ENCODE measurements at places on chromosomes 2 and 18.

DNA sequence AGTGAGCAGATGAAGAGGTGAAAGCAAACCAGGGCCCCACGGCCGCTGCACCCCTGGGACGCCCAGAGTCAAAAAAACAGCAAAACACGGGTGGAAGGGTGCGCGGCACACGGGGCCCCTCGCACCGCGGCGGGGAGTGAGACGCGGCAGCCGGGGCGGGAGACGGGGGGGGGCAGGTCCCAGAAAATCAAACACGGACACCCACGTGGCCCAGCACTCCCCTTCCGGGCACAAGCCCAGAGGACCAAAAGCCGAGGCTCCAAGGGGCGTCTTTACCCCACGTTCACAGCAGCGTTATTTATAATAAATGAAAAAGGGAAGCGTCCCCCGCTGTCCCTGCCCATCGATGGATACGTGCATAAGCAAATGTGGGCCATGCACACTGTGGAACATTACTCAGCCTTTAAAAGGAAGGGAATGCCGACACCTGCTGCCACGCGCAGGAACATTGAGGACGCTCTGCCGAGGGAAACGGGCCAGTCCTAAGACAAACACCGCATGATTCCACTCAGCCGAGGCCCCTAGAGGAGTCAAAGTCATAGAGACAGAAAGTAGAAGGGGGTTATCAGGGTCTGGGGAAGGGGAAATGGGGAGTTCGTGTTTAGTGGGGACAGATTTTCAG, 677 bp upstream of the COPS9 start:
- no peaks in the 10 kb centered on the region for H3K4me1 ChIP-seq
- H3K27ac ChIP-seq: peak overlapping the region; percentile 55
- DNase-seq: no peak

DNA sequence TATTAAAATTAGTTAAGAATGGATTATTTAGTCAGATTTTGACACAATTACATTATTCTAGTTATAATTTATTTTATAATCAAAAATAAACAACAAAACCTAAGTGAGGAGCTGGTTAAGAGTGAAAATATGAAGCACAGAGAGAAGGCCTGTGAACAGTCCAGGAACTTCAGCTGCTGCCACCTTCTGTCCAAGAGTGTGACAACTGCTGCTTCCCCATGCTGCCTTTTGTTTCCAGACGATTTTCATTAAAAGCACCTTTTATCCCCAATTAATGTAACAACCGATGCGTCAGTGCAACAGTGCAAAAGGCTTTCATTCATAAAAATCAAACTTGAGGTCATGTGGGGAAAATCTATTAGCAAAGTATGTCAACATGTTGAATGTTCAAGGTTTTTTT, 363.6 kb downstream of the CTNNA2 start:
- no peaks in the 10 kb centered on the region for H3K36me3 ChIP-seq
- no peak overlapping the region for H3K4me3 ChIP-seq
- no peak for DNase-seq
- H3K27me3 ChIP-seq: no peaks in the 10 kb centered on the region
- no peak overlapping the region for H3K27ac ChIP-seq

GRCh38 chr18:25190472-25190871, 161.5 kb downstream of the ZNF521 start:
- no peaks in the 10 kb centered on the region for H3K27me3 ChIP-seq
- no peaks in the 10 kb centered on the region for H3K36me3 ChIP-seq
- DNase-seq: no peak
- no peaks in the 10 kb centered on the region for H3K4me1 ChIP-seq
- no peak overlapping the region for H3K4me3 ChIP-seq

GRCh38 chr18:24181806-24182205, 42.9 kb downstream of the CABYR start:
- no peaks in the 10 kb centered on the region for H3K36me3 ChIP-seq
- no peaks in the 10 kb centered on the region for H3K4me1 ChIP-seq
- no peak for DNase-seq

GRCh38 chr2:26184555-26185303, 11.8 kb downstream of the GAREM2 start:
- no peaks in the 10 kb centered on the region for H3K4me1 ChIP-seq
- DNase-seq: peak; percentile 77
- H3K4me3 ChIP-seq: peak overlapping the region; percentile 43
- H3K27me3 ChIP-seq: no peaks in the 10 kb centered on the region
- H3K27ac ChIP-seq: peak overlapping the region; percentile 64
- H3K36me3 ChIP-seq: no peaks in the 10 kb centered on the region

DNA sequence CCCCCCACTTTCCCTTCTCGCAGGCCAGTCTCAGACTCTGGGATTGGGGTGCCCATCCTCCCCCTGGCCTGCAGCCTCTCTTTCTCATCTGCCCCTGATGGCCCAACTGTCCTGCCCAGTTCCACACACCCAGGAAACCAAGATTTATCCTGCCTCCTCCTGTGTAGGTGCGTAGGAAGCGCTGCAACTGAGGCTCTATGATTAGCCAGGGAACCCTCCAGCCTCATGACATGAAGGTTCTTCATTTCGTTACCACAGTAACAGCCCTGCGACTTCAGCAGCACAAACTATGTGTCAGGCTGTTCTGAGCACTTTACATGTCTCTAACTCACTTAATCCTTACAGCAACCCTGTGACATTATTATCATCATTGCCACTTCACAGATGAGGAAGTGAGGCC, 305.9 kb downstream of the CELF4 start:
- H3K27me3 ChIP-seq: no peaks in the 10 kb centered on the region
- no peak for DNase-seq
- no peak overlapping the region for H3K27ac ChIP-seq
- no peaks in the 10 kb centered on the region for H3K36me3 ChIP-seq

- no peaks in the 10 kb centered on the region for H3K27me3 ChIP-seq
- no peaks in the 10 kb centered on the region for H3K36me3 ChIP-seq
- no peak overlapping the region for H3K4me3 ChIP-seq
- H3K4me1 ChIP-seq: no peaks in the 10 kb centered on the region
- DNase-seq: no peak
Measured at GRCh38 chr2:160429248-160430000, 64.2 kb downstream of the RBMS1 start.

- no peak for DNase-seq
- no peaks in the 10 kb centered on the region for H3K36me3 ChIP-seq
- no peaks in the 10 kb centered on the region for H3K27me3 ChIP-seq
- no peak overlapping the region for H3K27ac ChIP-seq
- no peaks in the 10 kb centered on the region for H3K4me1 ChIP-seq
- H3K4me3 ChIP-seq: no peak overlapping the region
Measured at GRCh38 chr2:7363906-7364305, 446.7 kb downstream of the RNF144A start.

GRCh38 chr2:112962308-112963175, 15.3 kb upstream of the IL36G start:
- H3K4me3 ChIP-seq: no peak overlapping the region
- H3K36me3 ChIP-seq: no peaks in the 10 kb centered on the region
- no peak for DNase-seq
- H3K4me1 ChIP-seq: no peaks in the 10 kb centered on the region
- H3K27ac ChIP-seq: no peak overlapping the region

DNA sequence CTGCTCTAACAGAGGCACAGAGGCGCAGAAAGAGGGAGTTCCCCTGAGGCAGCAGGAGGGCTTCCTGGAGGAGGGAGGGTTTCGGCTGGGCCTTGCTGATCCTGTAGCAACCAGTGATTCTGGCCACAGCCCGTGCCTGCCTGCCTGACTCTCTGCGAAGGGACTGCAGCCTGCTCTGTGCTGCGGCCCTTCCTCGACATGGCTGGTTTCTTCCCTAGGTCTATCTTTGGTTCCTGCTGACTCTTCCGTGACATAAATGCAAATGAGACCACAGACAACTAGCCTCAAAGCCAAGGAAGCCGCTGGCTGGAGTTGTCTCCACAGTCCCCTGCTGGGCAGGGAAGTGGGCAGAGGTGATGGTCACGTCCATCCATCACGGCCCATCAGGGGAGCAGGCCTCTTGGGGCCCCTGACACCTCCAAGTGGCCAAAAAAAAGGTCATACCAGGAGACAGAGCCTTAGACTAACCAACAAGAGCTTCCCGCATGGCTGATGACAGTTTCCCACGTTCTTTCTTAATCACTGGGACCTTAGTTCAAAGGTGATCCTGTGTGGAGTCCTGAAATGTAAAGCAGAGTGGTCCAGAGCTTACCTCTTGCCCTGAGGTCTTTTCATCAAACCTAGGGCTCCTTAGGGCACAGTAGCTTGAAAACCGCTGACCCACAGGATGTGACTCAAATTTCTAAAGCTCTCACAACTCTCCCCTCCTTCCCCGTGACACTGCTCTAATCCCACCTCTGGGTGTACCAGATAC, 55.3 kb downstream of the HS1BP3 start:
- no peaks in the 10 kb centered on the region for H3K36me3 ChIP-seq
- H3K27ac ChIP-seq: peak overlapping the region; percentile 92
- no peak overlapping the region for H3K4me3 ChIP-seq
- H3K27me3 ChIP-seq: no peaks in the 10 kb centered on the region

DNA sequence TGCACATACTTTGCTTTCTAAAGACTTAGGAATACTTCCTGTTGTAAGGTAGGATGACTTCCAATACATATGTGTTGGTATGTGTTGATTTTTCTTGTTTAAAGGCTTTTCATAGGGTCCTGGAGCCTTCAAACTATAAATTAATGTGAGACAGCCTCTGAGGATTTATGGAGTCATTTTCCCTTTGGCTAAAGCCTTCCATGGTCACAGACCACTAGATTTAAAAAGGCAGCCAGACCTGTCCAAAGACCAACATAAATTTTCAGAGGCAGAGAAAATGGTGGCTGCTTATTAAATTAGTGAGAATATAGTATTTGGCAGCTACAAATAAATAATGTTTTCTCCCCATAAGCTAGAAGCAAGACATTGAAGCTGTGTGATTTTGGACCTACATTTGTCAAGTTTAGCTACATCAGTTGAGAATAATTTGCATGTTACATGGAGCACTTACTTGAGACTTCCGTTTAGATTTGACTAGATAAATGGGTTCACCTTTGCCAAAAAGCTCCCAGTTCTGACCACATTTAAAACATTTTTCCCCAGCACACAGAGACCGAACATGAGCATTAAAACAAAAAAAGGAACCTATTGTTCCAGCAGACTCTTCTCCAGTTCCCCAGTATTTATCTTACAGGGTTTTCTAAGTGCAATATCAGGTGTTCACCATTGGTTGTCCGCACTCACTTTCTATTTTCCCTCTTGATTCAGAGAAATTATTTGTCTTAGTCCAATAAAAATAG, 402.9 kb downstream of the PARD3B start:
- no peaks in the 10 kb centered on the region for H3K36me3 ChIP-seq
- no peak overlapping the region for H3K4me3 ChIP-seq
- no peaks in the 10 kb centered on the region for H3K4me1 ChIP-seq
- H3K27me3 ChIP-seq: no peaks in the 10 kb centered on the region
- H3K27ac ChIP-seq: no peak overlapping the region

DNA sequence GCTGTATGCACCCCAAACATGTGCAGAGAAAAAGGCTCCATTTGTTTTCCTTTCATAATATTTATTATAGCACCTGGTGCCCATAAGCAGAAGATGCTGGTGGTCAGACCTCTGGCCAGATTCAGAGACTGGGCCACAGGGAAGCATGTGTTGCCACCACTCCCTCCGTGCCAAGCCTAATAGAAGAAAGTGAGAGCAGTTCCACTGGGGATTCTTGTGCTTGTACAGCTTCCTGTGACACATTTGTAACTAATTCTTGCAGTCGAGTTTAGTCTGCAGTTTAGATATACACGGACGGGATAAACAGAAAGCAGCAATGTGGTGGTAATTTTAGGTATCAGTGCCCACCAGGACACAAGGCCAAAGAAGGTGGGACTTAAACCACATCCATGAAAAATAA, 135.4 kb upstream of the PIEZO2 start:
- no peaks in the 10 kb centered on the region for H3K36me3 ChIP-seq
- no peak overlapping the region for H3K27ac ChIP-seq
- no peaks in the 10 kb centered on the region for H3K27me3 ChIP-seq
- no peak for DNase-seq

GRCh38 chr2:203818656-203819055, 48.9 kb upstream of the CTLA4 start:
- no peak overlapping the region for H3K27ac ChIP-seq
- H3K4me1 ChIP-seq: no peaks in the 10 kb centered on the region
- H3K27me3 ChIP-seq: no peaks in the 10 kb centered on the region

- no peaks in the 10 kb centered on the region for H3K36me3 ChIP-seq
- H3K4me3 ChIP-seq: no peak overlapping the region
- H3K4me1 ChIP-seq: no peaks in the 10 kb centered on the region
- no peaks in the 10 kb centered on the region for H3K27me3 ChIP-seq
- H3K27ac ChIP-seq: no peak overlapping the region
- no peak for DNase-seq
Measured at GRCh38 chr2:15918761-15919356, 21.5 kb upstream of the MYCN start.

Measured in uterus (tissue), 4 donors.